SW 1271 (cell line): ENCODE measurements at places on chromosomes 6 and 20.

DNA sequence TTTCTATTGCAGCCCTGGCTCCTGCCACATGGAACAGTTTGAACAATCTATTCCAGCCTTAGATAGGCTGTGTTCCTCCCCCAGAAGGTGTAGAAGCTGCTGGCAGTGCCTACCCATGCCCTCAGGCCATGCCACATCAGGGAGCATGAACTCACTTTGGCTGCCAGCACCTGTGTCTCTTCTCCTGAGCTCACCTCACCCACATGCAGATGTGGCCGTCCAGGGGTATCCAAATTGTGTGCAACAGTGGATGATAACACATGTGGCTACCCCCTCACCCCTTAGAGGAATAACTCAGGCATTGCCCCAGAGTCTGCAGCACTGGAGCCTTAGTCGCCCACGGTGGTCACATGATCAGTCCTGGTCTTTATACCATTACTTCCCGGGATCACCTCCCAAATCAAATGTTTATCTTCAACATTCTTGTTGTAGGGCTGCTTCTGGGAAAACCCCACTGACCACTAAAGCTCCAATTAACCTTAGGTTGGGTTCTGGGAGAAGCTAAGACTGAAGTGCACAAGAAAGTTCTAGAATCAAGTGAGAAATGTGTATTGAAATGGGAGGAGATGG, 110.4 kb downstream of the BANF2 start:
- DNase-seq, result no peak

DNA sequence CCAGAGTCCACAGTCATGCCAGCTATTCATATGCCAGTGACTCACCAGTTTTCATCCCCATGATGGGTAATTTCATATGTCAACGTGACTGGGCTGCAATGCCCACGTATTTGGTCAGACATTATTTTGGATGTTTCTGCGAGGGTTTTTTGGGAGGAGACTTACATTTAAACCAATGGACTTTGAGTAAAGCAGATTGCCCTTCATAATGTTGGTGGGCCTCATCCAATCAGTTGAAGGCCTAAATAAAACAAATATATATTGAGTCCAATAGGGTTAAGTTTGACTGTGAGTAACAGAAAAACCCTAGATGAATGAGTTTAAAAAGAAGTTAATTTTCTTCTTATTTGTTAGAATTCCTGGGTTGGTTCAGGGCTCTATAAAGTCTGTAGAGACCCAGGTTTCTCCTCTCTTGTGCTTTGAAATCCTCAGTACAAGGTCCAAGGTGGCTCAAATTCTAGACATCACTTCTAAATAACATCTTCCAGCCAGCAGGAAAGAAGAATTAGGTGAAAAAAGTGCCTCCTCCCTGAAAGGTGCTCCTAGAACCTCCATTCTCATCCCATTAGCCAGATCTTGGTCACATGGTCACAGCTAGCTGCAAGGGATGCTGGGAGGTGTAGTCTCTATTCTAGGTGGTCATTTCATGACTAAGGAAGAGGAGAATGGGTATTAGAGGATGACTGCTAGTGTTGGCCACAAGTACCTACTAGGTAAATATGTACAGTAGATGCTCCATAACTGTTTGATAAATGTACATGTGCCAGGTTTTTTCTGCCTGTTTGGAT, 16.7 kb upstream of the NEDD9 start:
- no peak for DNase-seq

GRCh38 chr6:162622572-162622971, 105.0 kb downstream of the PRKN start:
- DNase-seq, result no peak

GRCh38 chr6:47187893-47188587, 121.7 kb downstream of the TNFRSF21 start:
- DNase-seq, result no peak

DNA sequence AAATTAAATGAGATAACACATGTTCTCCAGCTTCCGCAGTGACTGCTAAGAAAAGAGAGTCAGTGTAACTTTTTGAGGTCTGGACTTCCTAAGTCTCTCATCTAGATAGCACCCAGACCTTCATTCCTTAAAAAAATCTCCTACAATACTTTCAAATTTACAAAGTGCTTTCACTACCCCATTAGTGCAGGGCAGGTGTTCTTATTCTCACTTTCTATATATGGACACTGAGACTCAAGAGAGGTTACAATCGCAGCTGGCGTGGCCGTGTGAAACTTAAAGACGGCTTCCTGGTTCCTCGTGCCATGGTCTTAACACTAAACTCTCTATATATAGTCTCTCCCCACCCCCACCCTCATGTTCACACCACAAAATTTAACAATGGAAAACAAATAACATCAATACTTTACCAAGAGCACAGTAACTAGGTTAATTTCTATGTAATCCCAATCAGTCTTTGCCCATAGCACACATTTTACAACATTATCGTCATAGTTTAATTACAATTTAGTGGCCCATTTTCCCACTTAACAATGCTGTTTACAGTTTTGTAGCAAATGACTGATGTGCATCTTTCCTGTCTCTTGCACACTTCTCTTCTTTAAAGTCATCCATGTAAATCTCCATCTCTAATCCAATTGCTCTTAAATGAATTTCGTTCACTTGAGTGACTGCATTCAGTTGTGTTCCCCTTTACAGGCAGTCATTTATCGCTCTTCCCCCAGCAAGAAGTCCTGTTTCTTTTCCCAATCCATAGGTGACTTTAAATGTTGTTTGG, 78.8 kb upstream of the ARID1B start:
- no peak for DNase-seq
